ENCODE measurements at places on chromosomes 3 and 15.
A peak's percentile ranks its signal among the peaks of the same experiment; 100 is the strongest.

- DNase-seq = no peak
Measured at GRCh38 chr3:67461667-67462142, 192.7 kb downstream of the SUCLG2 start.

- DNase-seq = no peak
Measured at GRCh38 chr15:48680841-48681240, 35.3 kb upstream of the FBN1 start.

DNA sequence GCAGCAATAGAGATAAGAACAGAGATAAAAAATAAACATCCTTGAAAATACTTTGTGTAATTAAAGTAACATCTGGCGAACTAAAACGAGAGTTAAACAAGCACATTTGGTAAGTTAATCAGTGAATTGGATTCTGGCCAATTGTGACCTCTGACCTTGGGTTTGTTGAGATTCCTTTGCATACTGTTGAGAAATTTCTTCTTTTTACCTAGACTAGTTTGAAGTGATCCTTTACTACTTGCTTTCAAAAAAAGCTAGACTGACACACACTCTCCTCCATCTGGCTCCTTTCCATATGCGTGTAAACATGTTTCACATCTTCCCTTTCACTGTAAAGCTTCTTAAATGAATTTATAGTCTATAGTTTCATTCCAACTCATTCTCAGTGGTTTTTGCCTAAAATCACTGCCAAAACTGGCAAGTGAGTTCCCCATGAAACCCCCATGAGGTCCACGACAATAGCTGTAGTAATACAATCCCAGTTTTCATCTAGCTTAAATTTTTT lies 17.3 kb upstream of the GBE1 start:
- no peak for DNase-seq

DNA sequence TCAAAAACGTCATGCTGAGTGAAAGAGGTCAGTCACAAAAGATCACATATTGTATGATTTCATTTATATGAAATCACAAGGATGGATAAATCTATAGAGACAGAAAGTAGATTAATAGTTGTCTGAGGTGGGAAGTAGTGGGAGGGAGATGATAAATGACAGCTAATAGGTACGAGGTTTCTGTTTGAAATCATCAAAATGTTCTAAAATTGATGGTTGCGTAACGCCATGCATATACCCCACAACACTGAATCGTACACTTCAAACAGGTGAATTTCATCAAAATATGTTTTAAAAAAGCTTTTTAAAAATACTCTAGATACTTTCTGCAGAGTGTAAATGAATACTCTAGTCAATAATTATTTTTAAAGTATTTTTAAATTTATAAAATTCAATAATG lies 303.0 kb upstream of the STAC start:
- no peak for DNase-seq

DNA sequence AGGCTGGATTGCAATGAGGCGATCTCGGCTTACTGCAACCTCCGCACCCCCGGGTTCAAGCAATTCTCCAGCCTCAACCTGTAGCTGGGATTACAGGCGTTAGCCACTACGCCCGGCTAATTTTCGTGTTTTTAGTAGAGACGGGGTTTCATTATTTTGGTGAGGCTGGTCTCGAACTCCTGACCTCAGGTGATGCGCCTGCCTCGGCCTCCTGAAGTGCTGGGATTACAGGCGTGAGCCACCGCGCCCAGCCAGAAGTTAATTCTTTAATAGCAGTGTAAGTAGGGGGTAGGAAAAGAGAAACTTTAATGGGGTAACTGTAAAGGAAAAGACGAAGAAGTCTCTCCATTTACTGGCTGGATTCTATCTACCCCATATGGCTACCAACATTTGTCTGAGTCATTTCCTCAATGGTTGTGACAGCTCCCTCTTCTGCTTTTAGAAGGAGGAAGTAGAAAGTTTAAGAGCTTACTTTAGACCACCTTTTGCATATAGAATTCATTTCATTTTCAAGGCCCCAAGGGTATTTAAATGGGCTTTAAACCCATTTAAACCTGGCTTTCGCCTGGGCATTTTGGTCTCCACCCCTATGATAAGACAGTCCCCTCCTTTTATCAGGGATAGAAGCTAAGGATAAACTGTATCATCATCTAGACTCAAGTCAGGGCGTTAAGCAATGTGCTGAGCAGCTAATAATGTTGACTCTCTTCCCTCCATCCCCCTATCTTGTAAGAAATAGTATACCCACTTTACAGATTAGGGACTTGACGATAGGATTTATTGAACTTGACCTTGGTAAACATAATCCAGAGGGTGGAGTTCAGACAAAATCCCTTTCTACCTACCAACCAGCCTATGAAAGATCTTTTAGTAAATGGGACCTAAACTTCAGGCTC lies 1.1 kb upstream of the CDV3 start:
- peak; percentile 76 for DNase-seq

DNA sequence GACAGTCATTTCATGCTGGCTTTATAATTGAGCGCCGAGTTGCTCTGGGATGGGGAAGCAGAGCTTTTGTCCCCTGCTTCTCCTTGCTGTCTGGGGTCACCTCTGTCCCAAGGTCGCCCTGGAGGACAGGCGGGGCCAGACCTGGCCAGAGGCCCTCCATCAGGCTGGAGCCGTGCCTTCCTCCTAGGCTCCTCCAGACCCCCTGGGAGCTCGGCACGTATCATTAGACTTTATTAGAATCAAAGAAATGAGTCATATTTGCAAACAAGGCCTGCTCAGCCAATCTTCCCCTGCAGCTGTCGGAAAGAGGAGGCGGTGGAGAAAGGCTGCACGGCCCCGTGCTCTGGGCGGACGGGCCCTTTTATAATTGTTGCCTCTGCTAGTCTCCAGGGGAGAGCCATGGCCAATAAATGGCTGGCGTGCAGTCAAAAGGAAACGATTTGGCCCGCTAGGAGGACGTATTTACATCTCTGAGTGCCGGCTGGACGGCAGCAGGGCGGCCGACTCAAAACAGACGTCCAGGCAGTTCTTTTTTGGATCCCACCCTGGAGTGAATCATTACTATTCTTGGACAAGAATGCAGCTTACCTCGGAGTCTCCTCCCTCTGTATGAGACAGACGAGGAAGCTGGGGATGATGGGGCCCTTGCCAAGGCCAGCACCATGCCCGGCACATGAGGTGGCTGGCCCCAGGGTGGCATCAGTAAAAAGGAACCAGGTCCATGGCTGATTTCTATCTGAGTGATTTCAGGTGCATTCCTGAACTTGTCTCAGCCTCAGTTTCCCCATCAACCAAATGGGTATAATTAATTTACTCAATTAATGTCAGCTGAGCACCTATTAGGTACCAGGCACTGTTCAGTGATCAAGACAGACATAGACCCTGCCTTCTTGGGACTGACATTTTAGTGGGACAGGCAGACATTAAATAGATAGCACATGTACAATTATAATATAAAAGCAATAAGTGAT lies 50.6 kb downstream of the SLC6A6 start:
- DNase-seq = no peak

DNA sequence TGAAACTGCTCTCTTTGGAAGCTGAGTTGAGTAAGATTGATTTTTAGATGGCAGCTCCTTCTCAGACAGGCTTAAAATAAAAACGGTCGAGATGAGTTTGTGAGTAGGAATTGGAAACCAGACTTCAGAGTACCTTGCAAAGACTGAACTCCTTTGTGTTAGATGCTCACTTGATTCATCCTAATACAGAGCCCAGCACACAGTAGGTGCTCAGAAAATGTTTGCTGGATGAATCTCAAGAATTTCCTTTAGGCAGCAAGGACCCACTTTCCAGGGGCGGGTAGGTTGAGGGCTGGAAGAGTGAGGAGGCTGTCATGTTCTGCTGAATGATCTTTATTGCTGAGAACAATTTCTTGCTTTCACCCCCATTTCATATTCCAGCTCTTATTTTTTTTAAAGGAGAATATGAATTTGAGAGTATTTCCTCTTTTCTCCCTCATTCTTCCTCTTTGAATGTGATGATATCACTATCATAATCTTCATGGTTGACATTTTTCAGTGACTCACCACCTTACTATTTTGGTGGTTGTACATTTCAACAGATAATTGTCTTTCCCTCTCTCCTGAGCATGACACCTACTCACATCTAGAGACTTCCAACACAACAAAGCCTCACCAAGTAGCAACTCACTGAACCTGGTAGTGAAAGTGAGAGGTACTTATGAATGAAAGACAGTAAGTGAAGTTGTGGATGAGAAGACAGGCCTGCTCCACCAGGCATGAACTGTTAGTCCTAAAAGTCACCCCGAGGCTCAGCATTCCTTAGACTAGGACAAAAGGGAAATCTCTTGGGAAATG lies 113.3 kb downstream of the PDCD6IP start:
- peak; percentile 75 for DNase-seq

DNA sequence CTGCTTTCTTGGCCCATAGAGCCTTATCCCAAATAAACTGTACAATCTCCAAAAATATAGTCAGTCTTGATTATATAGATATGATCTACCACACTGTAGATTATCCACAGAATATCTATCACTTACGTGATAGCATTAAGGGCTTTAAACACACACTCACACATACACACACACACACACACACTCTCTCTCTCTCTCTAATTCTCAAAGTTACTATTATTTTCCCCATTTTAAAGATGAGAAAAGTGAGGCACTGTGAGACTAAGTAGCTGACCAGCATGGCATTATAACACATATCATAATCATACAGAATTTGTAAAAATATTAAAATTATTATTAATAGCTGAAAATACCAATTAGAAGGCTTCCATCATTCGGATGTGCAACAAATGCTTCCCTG lies 4.2 kb downstream of the TBC1D5 start:
- DNase-seq = no peak

GRCh38 chr3:196643201-196643749 lies 3.8 kb downstream of the NRROS start:
- peak; percentile 98 for DNase-seq

DNA sequence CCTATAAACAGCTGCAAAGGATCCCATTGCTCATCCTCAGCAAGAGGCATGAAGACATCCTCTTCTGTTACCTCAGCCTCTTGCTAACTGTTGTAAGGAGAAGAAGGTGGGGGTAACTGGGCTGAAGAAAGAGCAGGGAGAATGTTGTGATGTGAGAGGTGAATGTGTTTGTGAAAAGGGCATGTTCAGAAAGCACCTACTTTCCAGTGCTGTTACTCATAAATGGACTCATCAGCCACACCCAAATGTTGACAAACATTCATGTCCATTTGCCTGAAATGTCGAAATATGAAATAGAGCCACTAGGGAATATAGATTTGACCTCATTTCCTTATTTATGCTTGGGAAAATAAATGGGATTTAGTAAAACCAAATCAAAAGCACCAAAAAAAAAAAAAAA lies 12.6 kb downstream of the SLC24A1 start:
- peak; percentile 45 for DNase-seq

DNA sequence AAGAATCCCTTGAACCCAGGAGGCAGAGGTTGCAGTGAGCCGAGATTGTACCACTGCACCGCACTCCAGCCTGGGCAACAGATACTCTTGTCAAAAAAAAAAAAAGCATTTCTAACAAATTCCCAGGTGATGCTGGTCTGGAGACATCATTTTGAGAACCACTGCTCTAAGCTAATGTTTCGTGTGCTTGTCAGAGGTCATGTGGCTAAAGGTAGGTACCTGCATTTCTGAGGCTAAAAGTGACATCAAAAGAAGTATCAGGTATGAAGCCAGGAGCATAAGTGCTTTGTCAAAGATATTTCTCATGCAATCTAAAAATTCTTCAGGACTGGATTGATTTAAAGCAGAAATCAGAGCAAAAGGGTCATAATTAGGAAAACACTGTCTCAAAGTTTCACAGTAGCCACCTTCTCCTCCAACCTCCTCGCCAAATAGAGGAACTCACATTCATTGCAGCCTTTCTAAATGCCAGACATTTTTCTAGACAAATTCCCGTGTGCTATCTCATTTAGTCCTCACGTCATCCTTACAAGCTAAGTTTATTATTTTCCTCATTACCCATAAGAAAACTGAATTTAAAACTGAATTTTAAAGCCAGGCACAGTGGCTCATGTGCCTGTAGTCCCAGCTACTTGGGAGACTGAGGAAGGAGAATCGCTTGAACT lies 25.7 kb upstream of the GSK3B start:
- no peak for DNase-seq

GRCh38 chr3:16550305-16550675 lies 36.8 kb upstream of the RFTN1 start:
- DNase-seq = no peak

Measured in inflammatory macrophage treated with lipopolysaccharide for 1 hour (primary cell).